ENCODE measurements at places on chromosomes 2 and 18.

- no peak for DNase-seq
These were observed 3.8 kb upstream of the WDR35 start for GRCh38 chr2:19993731-19994130.

GRCh38 chr2:121570667-121571055 is 40.0 kb downstream of the RNU4ATAC start:
- DNase-seq: no peak

DNA sequence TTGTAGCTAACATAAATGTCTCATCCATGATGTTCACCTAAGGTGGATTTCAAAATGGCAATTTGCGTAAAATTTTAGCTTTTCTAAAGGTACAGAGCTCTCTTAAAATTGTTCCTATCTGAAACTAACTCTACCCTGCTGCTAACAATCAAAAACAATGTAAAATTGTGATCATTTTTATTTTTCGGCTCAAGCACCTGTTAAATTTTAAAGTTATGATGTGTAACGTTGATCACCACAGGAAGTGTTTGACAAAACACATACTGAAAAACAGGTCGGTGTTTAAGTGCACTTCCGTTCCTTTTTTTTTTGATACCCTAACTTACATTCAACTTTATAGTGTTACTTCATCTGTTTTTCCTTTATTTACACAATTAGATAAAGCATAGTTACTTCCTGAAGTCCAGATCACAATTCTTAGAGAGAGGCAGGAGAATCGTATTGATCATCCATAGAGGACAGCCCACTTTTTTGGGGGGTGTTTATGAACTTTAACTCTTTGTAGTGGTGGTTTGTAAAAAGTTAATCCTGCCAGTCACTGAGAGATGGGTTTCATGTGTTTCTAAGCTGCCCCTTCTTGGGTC is 6.0 kb upstream of the NCK2 start:
- no peak for DNase-seq

- DNase-seq: no peak
These were observed 127.8 kb upstream of the NETO1 start for GRCh38 chr18:72995558-72995957.

- no peak for DNase-seq
These were observed 73.5 kb upstream of the NEDD4L start for GRCh38 chr18:57970356-57971095.

DNA sequence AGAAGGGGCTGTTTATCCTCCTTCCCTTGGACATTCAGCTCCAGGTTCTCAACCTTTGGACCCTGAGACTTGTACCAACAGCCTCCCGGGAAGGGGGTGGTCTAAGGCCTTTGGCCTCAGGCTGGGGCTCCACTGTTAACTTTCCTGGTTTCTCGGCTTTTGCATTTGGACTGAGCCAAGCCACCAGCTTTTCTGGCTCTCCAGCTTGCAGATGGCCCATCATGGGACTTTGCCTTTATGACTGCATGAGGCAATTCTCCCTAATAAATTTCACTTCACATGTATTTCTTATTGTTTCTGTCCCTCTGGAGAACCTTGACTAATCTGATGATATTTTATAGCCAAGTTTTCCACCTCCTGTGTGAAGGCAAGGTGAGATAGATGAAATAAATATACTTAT is 180.8 kb downstream of the PPP1R1C start:
- DNase-seq: no peak

- DNase-seq: peak; percentile 84
These were observed at the start of gene NEMP2 for GRCh38 chr2:190534310-190535120. NEMP2 (minus strand) TSS chr2:190534722; CDS start chr2:190534655, 67 bp downstream.

GRCh38 chr2:54665436-54665856 is 58.0 kb upstream of the EML6 start:
- no peak for DNase-seq

DNA sequence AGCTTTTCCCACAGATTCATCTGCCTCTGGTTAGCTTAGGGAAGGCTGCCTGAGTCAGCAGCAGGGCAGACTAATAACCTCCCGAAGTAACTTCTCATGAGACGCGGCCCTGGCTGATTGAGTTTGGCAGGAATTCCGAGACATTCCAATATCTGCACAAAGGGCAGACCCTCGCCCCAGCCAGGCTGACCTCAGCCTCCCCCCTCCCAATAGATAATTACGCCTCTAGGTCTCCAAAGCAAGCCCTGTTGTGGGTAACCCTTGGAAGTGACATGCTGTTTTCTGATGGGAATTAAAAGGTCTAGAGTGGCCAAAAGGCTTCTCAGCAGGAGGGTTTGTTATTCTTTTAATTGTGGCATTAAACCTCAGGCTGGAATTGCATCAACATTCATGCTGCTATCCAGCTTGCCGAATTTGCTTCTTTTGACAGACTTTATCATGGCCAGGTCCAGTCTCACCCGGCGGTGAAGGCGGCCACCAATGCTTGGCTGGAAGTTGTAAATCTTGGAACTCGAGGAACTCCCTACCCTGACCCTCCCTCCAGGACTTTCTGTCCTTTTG is 98.0 kb upstream of the SLC14A2 start:
- DNase-seq: no peak

GRCh38 chr2:135252805-135253458 is 200.8 kb downstream of the RAB3GAP1 start:
- no peak for DNase-seq

GRCh38 chr18:47248604-47249313 is 2.7 kb downstream of the SKOR2 start:
- DNase-seq: no peak

DNA sequence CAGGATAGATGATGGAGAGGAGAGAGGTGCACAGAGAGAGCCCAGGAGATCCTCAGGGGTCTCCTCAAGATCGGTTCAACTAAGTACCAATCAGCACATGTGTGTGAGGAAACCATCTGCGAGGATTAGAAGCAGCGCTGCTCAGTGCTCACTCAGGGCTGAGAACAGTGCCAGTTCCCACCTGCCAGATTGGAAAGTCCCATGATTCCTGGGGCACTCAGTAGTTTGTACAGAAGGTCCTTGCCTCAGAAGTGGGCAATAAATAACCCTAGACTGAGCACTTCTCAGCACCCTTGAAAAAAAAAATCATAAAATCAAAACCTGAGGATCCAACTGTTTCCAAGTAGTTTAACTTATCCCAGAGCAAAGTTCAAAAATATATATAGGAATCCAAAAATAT is 53.8 kb downstream of the SEMA4F start:
- DNase-seq: no peak

- DNase-seq: no peak
These were observed 173.8 kb downstream of the NRXN1 start for GRCh38 chr2:50858156-50858555.

Data from anterior cingulate cortex (tissue), 58 donors.